Esophagus squamous epithelium (tissue), 5 donors: ENCODE measurements at places on chromosomes 4 and X. TPM values are rescaled to one million over a fixed set of nuclear protein-coding genes. Genes with fewer than 3 reads are reported as not detected.

The SHROOM2 gene
- total RNA-seq = 12.5 TPM

- DNase-seq = no peak
Observed at GRCh38 chr4:73421708-73422457, 14.1 kb upstream of the AFP start.

GRCh38 chr4:146104541-146104940 is 71.0 kb upstream of the LSM6 start:
- DNase-seq = no peak

DNA sequence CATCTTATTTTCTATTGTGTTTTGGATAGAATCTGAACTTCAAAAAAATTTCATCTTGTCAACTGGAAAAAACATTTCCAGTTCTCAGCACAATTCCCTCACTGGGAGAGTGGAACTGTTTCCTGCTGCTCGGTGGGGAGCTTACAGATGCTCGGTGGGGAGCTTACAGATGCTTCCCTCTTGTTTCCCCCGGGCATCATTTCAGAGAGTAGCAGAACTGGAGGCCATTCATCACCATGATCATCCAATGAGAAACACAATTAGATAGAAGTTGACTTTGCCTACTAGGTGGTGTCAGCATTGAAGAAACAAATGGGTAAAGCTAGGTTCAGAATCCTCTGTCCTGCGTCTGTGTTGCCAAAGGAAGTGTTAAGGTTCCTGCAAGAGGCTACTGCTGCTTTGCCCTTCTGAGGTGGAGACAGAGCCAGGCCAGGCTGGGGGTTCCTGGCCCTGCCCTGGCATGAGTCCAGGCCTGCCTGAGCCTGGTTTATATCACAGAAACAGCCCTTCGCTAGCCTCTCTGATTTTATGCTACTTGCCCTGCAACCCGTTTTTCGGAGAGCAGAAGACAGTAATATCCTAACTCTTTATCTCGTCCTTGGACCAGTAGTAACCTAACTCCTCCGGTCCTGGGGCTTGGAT is 70.6 kb downstream of the TAPT1 start:
- no peak for DNase-seq

DNA sequence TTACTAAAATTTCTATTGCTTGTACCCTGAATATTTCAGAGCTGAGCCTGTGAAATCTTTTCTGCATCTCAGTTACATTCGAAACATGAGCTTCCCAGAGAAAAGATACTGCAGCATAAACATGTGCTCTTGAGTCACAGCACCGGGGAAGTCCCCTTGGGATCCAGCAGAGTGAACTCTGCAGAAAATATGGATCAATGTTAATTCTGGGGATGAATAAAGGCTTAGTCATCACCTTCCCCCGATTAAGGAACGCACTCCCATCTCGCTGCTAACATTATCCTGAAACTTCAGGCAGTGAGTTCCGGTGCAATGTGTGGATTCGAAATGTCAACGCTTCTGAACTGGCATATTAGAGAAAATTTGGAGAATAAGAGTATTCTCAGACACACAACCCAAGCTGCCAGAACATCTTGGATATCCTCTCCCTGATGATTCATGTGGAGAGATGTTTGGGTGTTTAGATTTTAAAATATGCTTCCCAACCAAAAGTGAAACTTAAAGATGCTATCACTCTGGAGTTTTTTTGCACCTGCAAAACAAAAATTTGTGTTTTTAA is 90.8 kb downstream of the IRF2 start:
- DNase-seq = no peak

- no peak for DNase-seq
Observed at GRCh38 chrX:29948653-29949052, 266.7 kb upstream of the MAGEB2 start.

DNA sequence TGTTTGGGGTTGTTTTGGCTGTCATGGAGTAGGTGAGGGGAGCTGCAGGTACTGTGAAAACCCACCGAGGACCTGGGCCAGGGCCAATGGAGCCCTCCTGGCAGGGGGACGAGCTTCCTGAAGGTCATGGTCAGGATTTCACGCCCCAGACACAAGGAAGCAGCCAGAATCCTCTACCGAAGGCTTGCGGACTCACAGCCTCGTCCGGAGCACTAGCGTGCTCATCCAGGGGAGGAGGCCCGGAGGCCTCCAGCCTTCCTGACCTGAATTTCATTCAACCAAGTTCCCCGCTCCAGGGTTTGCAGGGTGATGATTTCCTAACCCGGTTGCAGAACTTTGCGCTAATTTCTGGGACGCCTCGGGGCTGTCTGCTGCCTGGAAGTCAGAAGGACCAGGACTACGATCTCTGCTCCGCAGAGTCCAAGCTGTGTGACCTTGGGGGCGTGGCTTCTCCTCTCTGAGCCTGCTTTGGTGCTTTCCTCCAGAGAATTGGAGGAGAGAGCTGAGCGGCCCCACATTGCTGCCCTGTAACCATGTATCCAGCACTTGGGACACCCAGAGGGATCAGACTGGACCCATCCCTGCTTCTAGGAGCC is 56.2 kb upstream of the ADRA2C start:
- no peak for DNase-seq

The PDGFRA gene
- 81.8 TPM for total RNA-seq

GRCh38 chr4:10006601-10007435 is 14.5 kb downstream of the SLC2A9 start:
- no peak for DNase-seq

The MAP9 gene
- 2.8 TPM for total RNA-seq

- DNase-seq = no peak
Observed at GRCh38 chr4:112523764-112524505, 8.0 kb upstream of the NEUROG2 start.

DNA sequence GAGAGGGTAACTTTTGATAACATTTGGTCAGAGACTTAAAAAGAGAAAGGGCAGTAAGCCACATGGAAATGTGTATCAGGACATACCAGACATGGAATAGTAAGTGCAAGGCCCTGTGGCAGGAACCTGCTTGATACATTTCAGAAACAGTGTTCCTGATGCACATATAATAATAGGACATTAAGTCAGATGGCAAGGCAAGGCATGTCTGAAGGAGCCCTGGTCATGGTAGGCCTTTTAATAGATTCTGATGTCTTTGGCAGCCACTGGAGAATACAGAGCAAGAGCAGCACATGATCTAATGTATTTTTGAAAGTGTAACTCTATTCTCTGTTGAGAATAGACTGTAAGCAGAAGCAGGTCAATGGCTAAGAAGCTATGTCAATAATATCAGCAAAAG is 279.7 kb downstream of the CAMK2D start:
- DNase-seq = no peak

DNA sequence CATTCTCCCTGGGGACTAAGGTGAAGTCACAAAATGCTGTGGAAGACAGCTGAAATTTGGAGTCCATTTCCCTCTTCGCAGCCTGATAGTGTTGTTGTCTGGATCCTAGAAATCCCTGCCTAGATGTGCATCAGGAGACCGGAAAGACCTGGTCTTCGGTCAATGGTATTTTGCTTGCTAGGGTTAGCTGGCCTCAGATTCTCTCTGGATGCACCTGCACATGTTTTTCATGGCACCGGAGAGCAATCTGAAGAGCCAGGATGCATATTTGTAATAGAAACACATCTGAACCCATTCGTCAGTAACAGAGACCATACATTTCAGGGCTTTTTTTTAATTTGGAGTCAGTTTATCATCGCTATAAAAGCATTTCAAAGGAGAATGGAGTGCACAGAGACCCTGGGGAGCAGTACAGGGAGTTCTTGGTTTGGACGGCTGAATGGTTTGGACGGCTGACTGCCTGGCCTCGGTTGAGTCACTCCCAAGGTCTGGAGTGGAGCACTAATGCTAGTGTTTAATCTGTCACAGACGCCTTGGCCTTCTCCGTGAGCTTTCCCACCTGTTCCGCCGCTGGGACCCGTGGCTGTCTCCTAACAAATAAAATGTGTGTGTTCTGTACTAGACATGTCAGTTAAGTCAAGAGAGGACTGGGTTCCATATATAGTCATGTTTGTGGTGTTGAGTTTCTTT is 7.5 kb upstream of the PDLIM3 start:
- DNase-seq = no peak

The MSX1 gene
- 0.76 TPM for total RNA-seq

DNA sequence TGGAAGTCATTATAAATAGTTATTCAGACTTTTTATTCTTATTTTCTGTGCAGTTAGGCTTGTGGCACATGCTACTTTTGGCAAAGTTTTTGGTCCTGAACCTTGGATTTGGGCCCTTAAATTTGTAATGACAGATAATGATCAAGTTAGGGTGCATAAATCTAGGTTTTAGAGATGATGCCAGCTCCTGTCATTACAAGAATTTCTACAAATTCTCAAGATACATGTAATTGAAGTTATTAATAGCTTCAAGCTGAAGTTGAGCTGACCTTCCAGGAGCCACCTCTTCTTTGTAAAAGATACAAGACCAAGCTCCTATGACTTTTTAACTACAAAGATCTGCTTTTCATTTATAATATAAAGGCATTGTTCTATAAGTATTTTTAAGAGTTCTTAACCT is 255.6 kb upstream of the UGT8 start:
- no peak for DNase-seq

The TMEM31 gene
- total RNA-seq = not detected

DNA sequence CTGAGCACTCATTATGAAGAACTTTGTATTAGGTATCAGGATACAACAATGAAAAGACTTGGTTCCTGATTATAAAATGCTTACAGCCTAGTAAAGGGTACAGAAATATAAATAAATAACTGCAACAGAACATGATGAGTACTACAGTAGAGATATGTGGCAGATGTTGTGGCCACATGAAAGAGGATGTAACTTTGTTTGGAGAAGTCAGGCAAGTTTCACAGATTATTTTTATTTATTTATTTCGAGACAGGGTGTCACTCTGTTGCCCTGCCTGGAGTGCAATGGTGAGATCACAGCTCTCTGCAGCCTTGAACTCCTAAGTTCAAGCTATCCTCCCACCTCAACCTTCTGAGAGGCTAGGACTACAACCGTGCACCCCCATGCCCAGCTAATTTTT is 15.8 kb upstream of the UBE2K start:
- DNase-seq = no peak

DNA sequence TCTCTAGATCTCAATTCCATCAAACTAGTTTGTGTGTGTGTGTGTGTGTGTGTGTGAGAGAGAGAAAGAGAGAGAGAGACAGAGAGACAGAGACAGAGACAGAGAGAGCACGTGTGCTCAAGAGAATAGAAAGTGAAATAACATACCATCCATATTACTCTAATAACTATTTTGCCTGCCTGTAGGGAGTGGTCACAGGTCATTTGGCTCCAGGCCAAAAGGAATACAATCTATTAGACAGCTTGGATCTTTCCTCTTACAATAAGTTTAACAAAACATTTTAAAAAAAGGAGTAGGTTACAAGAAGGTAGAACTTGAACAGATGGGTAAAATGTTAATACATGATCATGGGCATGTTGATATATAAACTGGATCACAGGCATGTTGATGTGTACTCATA is 76.2 kb downstream of the COL4A6 start:
- DNase-seq = no peak

DNA sequence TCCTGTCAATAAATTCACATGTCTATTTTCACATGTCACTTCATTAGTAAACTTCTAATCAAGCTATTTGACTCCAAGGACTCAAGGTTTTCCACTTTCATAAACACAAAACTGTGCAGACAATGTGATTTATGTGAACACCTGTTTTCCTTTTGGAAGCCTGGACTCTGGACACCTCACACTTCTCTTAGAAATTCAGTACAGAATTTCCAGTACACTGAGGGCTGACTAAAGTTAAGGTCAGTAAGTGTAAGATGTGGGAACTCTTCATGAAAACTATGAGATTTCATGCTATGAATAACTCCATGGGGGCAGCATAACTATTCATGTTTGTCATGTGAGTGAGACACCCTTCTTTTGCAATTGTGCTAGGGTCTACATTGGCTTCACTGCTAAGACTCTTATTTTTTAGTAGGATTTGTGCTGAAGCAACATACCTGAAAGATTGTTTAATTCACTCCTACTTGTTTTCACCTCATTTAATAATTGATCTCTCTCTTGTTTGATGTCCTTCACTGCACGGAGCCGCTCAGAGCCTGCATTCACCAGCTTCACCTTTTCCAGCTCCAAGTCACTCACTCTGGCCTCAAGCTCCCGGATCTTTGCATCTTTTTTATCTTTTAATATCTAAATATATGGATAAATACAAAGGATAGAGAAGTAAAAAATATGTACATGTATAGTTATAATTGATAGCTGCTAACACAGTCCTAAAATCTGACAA is 55.3 kb downstream of the STBD1 start:
- no peak for DNase-seq

DNA sequence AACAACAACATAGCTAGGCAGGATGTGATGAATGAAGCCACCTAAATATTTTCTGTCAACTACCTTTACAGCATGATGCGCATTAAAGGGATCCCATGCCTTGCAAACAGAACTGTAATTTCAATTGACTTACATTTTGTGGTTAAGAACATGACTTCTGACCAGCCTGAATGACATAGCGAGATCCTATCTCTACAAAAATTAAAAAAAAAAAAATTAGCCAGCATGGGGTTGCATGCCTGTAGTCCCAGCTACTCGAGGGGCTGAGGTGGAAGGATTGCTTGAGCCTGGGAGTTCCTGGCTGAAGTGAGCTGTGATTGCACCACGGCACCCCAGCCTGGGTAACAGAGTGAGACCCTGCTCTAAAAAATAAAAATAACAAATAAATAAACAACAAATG is 680.6 kb downstream of the IQCM start:
- DNase-seq = no peak

DNA sequence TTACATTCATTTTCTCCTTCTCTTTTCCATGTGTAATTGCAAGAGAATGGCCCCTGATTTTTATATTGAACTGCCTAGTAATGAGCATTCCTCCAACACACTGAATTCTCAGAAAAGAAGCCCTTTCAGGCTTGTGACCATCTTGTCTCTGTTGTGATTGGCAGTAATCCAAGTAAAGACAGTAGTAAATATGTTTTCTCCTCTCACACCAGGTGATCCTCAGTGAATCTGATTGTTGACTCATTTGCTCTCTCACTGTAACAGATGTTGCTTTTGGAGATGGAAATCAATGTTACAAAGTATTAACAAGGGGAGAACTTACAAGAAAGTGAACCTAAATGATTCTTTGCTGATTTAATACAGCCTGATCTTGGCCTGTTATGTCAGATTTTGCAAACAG is 271.0 kb downstream of the AFF2 start:
- DNase-seq = no peak

DNA sequence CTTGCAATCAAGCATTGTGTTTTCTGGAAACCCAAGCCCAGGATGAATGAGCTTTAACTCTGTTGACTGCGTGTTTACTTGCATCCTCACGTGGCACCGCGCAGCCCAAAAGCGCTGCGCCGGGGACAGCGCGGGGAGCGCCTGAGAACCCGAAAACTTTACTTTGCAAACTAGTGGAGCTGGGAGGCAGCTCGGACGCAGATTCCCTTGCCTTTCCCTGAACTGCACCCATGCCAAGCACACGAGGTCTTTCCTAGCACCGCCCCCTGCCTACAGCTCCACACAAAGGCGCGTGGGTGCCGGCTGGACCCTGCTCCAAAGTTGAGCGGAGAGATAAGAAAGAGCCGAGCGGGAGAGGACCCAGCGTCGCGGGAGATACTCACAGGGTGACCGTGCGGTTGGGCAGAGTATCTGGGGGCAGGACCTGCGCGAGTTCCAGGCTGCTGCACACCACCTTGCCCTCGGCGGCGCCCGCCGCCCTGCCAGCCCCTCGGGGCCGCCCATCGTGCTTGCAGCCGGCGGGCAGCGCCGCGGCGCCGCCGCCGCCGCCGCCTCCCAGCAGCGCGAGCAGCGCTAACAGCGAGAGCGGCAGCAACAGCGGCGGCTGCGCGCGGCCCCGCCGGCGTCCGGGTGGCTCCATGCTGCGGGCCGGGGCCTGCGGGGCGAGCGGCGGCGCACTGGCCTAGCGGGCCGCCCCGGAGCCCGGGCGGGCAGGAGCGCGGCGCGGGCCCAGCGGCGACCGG is 550 bp downstream of the ADGRA3 start:
- DNase-seq = no peak

- no peak for DNase-seq
Observed at GRCh38 chr4:181793096-181793495, 450.1 kb upstream of the TENM3 start.
